SK-MEL-5 (cell line): ENCODE measurements at places on chromosomes 1 and 21. TPM values are rescaled to one million over a fixed set of nuclear protein-coding genes. Genes with fewer than 3 reads are reported as not detected.

Gene PGLYRP3
- not detected in 2 replicates for total RNA-seq

Gene HSPB7
- 0.66 TPM in 1 of 2 replicates, not detected in the other for total RNA-seq

Gene TATDN3
- total RNA-seq = 29.9 and 33.5 TPM in 2 replicates

Gene INSRR
- total RNA-seq = not detected in 2 replicates

Gene CLDN17
- not detected in 2 replicates for total RNA-seq

Gene TIMM17A
- total RNA-seq = 112 and 114 TPM in 2 replicates

Gene HMGN2
- 279 and 288 TPM in 2 replicates for total RNA-seq

Gene AADACL4
- not detected in 2 replicates for total RNA-seq

Gene LAMC2
- total RNA-seq = 0.03 and 0.11 TPM in 2 replicates

Gene FMN2
- 35.4 and 39.8 TPM in 2 replicates for total RNA-seq

Gene BMP8B
- total RNA-seq = 5.2 and 6.2 TPM in 2 replicates

Gene TRIM46
- 0.85 and 1.3 TPM in 2 replicates for total RNA-seq

Gene OR6K3
- total RNA-seq = not detected in 2 replicates

Gene CHD1L
- 112 and 113 TPM in 2 replicates for total RNA-seq

Gene PROK1
- not detected in 2 replicates for total RNA-seq

Gene RAB7B
- total RNA-seq = 2.6 and 3.4 TPM in 2 replicates

Gene DNM3
- 0.56 and 0.79 TPM in 2 replicates for total RNA-seq

Gene SLAMF7
- total RNA-seq = 7.9 TPM in 2 replicates

Gene TMEM52
- 0.67 TPM in 1 of 2 replicates, not detected in the other for total RNA-seq

Gene ZNF697
- total RNA-seq = 80.6 and 82.3 TPM in 2 replicates

Gene LCE6A
- not detected in 2 replicates for total RNA-seq

Gene SLC26A9
- not detected in 2 replicates for total RNA-seq

Gene CAMSAP2
- 26.6 and 32.8 TPM in 2 replicates for total RNA-seq

Gene KRTAP10-1
- not detected in 2 replicates for total RNA-seq

Gene CD1E
- not detected in 2 replicates for total RNA-seq

Gene LEPR
- total RNA-seq = 0.16 and 0.43 TPM in 2 replicates

Gene TNFAIP8L2
- total RNA-seq = not detected in 2 replicates

Gene TENT5C
- total RNA-seq = 0.63 and 0.67 TPM in 2 replicates

Gene TTC24
- not detected in 2 replicates for total RNA-seq

Gene PTPN7
- total RNA-seq = not detected in 2 replicates

Gene CYP4B1
- not detected in 2 replicates for total RNA-seq

Gene S100A7
- not detected in 2 replicates for total RNA-seq

Gene SLC6A9
- 0.27 and 0.77 TPM in 2 replicates for total RNA-seq

Gene BARHL2
- 0.11 TPM in 1 of 2 replicates, not detected in the other for total RNA-seq

Gene ADAMTS5
- 0.03 and 0.05 TPM in 2 replicates for total RNA-seq

Gene TEDDM1
- not detected in 2 replicates for total RNA-seq

Gene PTPRC
- total RNA-seq = 0.35 and 0.45 TPM in 2 replicates

Gene TIAM1
- total RNA-seq = 4.2 and 4.3 TPM in 2 replicates

Gene MCOLN2
- 18.1 and 19.3 TPM in 2 replicates for total RNA-seq

Gene ARHGAP30
- not detected in 2 replicates for total RNA-seq

Gene LAD1
- 0.34 and 0.83 TPM in 2 replicates for total RNA-seq

Gene SH2D5
- total RNA-seq = 3.4 and 3.7 TPM in 2 replicates

Gene PLA2G2C
- total RNA-seq = not detected in 2 replicates

Gene OR2G3
- not detected in 2 replicates for total RNA-seq

Gene LAX1
- total RNA-seq = not detected in 2 replicates

Gene RHBG
- total RNA-seq = not detected in 2 replicates

Gene B3GALNT2
- total RNA-seq = 28.4 and 33.1 TPM in 2 replicates

Gene FMO5
- total RNA-seq = 0.98 and 1.4 TPM in 2 replicates

Gene KCNJ10
- total RNA-seq = 0.11 and 0.26 TPM in 2 replicates

Gene OVAAL
- total RNA-seq = 23.6 and 25.8 TPM in 2 replicates

Gene CLDN19
- not detected in 2 replicates for total RNA-seq

Gene FCGR2B
- total RNA-seq = 1.1 and 1.3 TPM in 2 replicates

Gene CCDC185
- total RNA-seq = not detected in 2 replicates

Gene CFHR1
- total RNA-seq = not detected in 2 replicates

Gene AMY2A
- total RNA-seq = not detected in 2 replicates
